NCI-H446 treated with DMSO at 0.1 percent for 48 hours (cell line): ENCODE measurements at places on chromosomes 2 and 18.

DNA sequence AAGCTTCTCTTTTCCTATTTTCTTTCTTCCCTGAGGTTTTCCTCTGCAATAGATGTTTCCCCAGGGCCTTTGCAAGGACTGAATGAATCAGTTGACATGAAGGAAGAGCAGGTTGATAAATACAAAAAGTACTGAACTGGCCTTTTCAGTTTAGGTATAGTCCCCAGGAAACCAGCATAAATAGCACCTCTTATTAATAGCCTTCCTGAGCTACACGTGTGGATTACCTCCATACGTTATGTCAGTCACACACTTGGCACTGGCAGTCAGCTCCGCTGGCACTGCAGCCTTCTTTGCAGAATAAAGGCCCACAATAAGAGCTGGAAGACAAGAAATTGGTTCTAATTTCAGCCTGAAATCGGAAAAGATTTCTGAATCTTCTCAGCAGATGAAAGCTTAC is 60.7 kb downstream of the KCTD18 start:
- DNase-seq = no peak

- DNase-seq = no peak
These were observed 106.2 kb downstream of the BCL2 start for GRCh38 chr18:63213331-63213900.

DNA sequence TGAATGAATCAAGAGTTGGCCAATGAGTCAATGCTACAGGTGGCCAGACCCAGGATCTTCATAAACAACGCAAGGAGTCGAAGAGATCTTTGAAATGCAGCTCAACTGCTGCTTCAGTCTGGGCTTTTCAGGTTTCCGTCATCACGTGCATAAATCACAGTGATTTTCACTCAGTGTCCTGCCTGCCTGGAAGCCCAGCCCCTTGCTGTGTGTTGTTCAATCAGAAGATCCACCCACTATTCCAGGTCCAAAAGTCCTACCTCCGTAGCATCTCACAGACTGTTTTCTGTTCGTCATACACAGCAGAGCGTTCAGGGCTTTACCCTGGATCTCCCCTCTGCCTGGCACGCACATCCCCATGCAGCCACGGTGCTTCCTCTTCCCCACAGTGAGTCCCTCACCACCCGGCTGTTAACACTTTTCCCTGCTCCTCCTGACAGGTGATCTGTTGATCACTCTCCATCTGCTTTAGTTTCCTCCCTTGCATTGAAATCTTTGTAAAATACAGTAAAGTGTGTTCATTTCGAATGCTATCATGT is 216.3 kb downstream of the MYT1L start:
- no peak for DNase-seq

GRCh38 chr2:213243189-213244044 is 40.8 kb upstream of the SPAG16 start:
- DNase-seq = no peak

DNA sequence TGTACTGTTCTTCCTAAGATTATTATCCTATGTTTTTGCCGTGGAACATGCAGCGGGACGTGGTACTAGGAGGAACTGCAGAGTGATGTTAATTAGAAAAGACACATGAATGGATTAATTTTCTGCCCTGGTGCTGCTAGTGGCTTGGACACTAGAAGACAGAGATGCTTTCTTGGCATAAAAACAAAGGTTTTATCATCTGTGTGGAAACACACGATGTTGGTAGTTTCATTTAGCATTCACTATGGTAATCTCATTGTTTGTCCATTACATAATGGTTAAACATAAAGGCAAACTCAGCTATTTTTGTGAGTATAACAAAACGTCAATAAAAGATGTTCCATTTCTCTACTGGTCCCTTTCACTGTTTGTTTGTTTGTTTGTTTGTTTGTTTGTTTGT is 22.8 kb downstream of the COL6A3 start:
- DNase-seq = no peak
